NCI-H2107 (cell line): ENCODE measurements at places on chromosomes 2 and 18.
A peak's percentile ranks its signal among the peaks of the same experiment; 100 is the strongest.

DNA sequence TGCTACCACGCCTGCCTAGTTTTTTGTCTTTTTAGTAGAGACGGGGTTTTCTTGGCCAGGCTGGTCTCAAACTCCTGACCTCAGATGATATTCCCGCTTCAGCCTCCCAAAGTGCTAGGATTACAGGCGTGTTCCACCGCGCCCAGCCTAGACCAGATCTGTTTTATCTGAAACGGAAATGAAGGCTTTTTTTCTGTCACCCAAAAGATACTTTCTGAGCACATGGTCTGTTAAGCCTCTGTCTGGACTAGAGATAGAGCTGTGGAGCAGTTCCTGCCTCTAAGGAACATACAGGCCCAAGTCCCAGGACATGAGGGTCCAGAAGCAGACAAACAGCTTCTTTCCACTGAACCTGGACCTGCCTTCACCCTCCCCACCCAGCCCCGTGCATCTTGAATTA, 43.6 kb upstream of the PTMA start:
- DNase-seq: no peak

DNA sequence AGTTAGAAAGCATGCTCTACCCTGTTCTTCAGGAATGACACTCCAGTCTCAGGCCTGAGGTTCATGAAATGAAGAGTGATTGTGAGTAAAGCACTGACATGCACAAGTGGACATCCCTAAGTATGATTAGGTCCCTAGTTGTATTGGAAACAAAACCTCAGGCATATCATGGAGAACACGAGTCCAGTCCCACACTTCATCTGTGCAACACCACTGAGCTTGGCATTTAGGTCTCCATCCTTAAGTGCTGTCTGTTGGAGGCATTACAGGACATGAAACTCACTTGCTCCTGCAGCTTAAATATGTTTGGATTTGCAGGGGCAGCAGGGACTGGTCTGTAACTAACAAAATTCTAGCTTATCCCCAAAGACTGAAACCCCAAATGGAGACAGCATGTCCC, 250.3 kb upstream of the KLHL29 start:
- no peak for DNase-seq

- DNase-seq: no peak
Observed at GRCh38 chr2:219626540-219626939, 890 bp upstream of the SLC4A3 start.

GRCh38 chr18:51655327-51655698, 457.8 kb upstream of the MEX3C start:
- DNase-seq: peak; percentile 15

GRCh38 chr2:102391565-102391964, 31.4 kb upstream of the IL18RAP start:
- DNase-seq: no peak

GRCh38 chr18:26943906-26944305, 78.4 kb upstream of the AQP4 start:
- DNase-seq: no peak

GRCh38 chr2:54416166-54416813, 39.8 kb upstream of the SPTBN1 start:
- DNase-seq: no peak

DNA sequence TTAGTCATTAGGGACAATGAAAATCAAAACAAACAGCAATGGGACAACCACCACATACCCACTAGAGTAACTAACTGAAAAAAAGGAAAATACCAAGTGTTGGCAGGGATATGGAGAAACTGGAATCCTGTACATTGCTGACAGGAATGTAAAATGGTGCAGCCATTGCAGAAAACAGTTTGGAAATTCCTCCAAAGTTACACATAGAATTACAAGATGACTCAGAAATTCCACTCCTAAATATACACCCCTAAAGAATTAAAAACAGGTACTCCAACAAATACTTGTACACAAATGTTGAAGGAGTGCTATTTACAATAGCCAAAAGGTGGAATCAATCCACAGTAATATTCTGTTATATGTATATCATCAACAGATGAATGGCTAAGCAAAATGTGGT, 110.9 kb downstream of the ROCK1 start:
- DNase-seq: no peak

DNA sequence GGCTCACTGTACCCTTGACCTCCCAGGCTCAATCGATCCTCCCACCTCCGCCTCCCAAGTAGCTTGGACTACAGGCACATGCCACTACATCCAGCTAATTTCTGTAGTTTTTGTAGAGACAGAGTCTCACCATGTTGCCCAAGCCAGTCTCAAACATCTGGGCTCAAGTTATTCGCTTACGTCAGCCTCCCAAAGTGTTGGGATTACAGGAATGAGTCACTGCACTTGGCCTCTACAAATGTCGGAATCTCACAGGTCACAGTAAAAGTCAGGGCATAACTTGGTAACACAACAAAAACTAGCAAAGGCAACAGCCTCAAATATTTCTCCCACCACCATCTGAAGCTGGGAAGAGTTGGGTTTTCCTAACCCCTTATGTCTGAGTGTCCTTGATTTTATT, 25.3 kb downstream of the SCG2 start:
- DNase-seq: no peak

DNA sequence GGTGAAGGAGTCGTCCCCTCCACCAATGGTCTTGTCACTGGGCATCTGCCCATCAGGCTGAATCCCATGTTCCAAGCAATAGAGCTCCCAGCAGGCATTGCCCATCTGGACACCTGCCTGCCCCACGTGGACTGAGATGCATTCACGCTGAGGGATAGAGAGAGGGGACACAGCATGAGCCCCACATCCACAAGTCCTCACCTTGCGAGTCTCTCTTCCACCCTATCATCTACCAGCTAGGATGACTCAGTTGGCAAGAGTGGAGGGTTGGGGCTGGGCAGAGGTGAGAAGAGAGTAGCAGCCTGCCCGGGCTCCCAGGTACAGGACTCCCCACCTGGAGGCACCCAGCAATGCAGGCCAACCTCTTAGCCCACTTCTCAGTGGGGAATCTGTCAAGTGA, 959 bp upstream of the TUBA4B start:
- DNase-seq: peak; percentile 6

DNA sequence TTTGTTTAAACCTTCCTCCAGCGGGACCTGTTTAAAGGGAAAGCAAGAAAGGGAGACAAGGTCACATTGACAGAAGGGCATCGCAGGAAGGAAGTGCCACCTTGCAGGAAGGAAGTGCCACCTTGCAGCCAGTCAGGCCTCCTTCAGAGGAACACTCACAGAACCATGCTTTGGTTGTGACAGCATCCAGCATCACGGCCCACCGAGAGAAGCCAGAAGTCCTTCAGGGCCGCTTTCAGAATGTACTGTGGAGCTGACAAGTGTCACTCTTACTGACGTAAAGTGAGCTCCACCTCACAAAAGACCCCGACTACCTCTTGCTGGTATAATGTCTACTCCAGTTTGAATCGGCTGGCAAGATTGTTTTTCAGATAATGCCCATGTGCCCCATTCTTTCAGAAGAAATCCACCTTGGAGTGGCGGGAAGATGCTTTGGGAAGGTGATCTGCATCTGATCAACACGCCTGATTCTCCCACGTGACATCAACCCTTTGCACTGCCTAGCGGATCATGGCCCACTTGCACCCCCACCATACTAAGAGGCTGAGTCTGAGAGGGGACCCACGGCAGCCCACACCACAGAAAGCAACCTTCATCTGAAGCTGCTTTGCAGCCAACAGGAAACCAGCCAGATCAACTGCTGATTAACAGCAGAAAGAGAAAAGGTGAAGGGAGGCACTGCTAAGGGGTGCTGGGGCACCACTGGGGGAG, 99.8 kb downstream of the UXS1 start:
- DNase-seq: no peak

DNA sequence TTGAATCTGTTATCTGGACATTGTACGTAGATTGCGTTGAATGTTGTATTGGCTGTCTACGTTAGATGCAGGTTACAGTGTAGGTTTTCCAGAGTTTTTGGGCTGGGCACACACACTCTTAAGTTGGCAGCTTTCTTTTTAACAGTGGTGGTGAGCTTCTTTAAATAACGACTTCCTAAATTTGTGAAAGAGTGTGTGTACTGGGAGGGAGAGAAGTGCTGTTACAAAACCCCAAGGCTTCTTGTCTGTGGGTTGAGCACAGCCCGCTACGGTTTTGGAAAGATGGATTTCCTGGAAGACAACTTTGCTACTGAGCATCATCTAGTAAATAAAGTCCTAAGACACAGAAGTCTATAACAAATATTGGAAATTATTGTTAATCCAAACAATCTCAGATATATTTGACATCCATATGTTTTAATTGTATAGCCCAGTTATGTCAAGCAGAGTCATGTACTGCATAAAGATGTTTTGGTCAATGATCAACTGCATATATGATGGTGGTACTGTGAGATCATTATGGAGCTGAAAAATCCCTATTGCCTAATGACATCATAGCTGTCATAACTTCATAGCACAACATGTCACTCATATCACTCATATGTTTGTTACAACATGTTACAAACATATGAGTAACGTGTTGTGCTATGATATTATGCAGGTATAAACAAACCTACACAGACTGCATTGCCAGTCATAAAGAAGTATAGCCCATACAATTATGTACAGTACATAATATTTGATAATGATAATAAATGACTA, 7.9 kb upstream of the THUMPD2 start:
- DNase-seq: no peak

GRCh38 chr2:101026253-101026701, 24.2 kb downstream of the RPL31 start:
- no peak for DNase-seq

DNA sequence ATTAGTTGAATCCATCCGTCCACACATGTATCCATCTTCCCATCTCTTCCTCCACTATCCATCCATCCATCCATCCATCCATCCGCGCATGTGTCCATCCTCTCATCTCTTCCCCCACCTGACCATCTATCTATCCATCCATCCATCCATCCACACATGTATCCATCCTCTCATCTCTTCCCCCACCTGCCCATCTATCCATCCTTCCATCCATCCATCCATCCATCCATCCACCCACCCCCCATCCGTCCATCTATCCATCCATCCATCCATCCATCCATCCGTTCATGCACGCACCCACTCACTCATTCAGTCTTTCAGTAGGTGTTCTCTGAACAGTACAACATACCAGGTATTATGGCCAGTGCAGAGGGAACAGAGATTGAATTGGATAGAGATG, 18.9 kb upstream of the GREB1 start:
- no peak for DNase-seq

DNA sequence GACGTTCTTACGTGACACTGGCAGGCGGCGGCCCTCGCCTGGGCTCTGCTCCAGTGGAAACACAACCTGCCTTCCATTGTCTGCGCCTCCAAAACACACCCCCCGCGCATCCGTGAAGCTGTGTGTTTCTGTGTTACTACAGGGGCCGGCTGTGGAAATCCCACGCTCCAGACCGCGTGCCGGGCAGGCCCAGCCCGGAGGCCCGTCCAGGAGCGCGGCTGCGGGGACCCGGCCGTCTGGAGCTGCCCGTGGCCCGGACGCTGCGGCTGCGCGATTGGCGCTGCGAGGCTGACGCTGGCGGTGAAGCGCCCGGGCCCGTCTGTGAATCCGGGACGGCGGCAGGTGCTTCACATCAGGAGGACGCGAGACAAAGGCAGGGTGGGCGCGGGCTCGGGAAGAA, 670.3 kb upstream of the SALL3 start:
- DNase-seq: no peak

DNA sequence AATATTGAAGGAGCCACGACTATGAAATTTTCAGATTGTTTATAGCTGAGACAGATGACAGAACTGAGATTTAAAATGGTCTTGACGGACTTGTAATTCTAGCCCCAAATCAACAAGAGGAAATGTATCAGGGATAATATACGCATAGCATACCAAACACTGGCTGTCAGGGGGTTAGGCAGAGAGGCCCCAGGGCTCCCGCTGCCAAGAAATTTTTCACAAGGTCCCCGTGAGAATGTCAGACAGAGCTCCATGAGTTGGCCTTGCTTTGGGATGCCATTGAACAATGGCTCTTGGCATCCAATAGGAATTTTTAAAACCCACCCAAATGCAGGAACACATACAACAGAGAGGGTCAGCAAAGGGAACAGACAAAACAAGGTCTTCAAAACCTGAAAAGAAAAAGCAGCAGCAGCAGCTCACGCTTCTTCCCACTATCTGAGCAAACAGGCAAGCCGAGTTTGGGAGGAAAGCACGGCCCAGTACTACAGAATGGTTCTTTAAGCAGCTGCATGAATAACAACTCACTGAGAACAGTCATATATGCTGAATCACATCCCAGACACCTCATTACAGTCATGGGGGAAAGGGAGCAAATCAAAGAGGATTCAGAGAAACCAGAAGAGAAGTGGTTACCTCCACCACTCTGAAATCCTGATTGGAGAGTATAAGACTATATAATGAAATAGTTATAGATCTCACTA, 445.6 kb downstream of the RND3 start:
- DNase-seq: no peak

DNA sequence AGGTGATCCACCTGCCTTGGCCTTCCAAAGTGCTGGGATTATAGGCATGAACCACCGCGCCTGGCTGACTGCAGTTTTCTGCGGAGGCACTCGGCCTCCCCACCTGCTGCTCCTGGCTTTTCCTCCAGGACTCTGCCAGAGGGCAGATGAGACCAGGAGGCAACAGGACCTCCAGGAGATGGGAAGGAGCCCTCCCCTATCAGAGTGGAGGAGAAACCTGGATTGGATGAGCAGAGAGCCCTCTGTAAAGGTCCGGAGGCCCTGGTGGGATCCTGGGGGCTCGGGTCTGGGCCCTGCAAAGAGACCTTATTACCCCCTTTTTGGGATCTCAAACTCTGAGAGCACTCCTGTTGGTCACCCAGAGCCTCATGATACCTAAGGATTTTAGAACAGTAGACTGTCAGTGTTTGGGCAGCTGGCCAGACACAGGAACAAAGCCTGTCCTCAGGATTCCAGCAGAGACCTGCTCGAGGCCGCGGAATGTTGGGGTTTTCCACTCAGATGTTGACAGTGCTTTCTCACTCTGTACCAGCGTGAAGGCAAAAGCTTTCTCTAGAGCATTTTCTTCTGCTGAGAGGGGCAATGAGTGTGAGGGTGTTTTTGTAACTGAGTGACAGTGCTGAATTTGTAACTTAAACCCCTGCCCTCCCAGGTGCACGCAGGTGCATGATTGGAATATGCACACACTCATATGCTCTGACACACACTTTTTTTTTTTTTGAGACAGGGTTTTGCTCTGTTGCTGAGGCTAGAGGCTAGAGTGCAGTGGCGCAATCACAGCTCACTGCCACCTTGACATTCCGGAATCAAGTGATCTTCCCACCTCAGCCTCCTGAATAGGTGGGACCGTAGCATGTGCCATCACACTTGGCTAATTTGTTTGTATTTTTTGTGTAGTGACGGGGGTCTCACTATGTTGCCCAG, 48.4 kb downstream of the NPPC start:
- peak; percentile 25 for DNase-seq

- DNase-seq: no peak
Observed at GRCh38 chr2:200405599-200406298, 99.3 kb downstream of the SPATS2L start.

- no peak for DNase-seq
Observed at GRCh38 chr2:3356799-3357198, 20.8 kb downstream of the EIPR1 start.

- DNase-seq: no peak
Observed at GRCh38 chr18:23494992-23495391, 8.3 kb upstream of the RMC1 start.

DNA sequence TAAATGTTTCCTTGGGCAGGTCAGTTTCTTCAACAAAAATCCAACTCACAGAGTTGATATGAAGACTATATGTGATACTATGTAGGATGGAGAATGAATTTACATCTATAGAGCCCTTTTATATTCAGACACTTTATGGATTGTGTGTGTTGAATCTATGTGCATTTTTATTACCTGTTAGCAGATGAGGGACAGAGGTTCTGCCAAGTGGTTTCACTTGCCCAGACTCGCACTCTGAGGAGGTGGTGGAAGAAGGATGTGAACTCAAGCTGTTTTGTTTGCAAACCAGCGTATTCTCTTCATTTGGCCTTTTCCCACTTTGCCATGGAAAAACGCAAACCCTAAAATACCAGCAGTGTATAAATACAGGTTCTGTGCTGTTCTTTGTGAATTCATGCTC, 237.6 kb downstream of the TDRD15 start:
- no peak for DNase-seq
